ENCODE measurements at places on chromosomes 1 and 21.
A peak's percentile ranks its signal among the peaks of the same experiment; 100 is the strongest.

DNA sequence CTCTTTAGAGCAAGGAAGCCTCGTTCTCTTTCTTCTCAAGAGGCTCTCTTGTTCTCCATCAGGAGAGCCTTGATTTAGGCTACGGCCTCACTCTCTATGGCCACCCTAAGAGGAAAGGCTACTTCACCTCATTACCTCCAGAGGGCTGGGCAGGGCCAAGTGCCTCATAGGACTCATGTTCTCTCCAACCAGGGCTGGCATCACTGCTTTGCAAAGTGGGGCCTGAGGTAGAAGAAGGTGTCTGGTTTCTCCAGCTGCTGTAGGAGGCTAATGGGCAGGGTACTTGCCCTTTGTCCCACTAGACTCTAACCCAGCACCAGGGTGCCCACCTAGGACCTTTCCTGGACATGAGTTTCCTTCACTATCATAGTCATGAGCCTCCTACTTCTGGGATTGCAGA lies 2.1 kb upstream of the ATXN7L2 start:
- DNase-seq, result no peak

DNA sequence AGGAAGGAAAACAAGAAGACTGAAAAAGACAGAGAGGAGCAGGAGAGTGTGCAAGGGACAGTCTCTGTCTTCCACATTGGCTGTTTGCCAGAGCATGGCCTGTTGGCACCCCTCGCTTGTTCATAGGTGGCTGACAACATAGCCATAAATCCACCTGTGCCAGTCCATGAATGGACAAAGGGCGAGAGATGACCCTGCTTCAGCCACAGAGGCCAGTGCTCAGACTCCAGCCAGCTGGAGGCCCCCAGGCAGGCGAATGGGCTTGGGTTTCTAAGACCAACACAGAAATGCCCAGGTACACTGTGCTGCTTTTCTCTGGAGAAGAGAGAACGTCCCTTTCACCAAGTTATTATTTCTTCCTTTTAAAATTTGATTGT lies 60.6 kb downstream of the RIPK4 start:
- DNase-seq, result no peak

GRCh38 chr1:119687434-119688079 lies 24.2 kb upstream of the PHGDH start:
- no peak for DNase-seq

DNA sequence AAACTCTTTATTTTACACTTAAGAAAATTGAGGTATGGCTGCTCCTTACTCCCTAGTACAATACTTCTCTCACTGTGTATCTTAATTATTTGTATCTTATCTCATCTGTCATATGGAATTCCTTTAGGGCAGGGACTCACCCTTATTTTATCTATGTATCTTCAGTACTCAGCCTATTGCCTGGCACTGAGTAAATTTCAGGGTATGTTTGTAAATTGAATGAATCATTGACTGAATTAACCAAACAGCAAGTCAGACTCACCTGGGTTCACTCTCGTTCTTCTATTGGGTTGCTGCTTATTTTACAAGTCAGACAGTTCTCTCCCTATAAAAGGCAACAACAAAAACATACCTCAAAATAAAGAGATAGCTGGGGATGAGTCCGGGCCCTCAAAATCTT lies 63.8 kb downstream of the LAMC1 start:
- no peak for DNase-seq

DNA sequence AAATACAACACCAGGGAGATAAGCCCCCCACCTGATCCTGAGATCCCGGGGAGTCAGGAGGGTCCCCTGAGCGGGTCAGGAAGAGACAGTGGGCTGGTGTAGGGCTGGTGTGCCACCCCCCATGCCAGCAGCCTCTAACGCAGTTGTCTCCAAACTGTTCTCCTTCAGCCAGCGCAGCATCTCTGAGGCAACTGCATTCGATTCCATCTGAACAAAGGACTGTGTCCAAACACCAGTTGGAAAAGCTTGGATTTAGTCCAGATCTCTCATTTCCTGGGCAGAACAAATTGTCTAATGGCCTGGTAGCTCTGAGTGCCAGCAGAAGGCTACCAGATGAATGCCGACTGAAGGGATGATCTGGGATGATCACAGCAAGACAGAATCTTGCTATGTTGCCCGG lies 44.1 kb upstream of the EIF4G3 start:
- peak; percentile 28 for DNase-seq

DNA sequence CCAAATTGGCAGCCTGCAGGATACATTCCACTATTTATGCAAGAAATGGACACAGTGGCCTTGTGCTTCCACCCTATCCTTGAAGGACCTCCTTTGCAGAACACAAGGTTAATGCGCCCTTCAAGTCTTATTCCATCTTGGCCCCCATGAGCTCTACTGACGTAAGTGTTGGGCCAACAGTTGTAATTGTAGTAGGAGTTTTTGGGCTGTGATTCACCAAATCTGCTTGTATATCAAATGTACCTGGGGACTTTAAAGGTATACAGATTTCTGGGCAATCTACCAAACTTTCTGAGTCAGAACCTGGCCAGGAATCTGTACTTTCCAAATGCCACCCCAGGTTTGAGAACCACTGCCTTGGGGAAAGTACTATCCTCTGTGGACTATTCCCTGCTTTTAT lies 100.9 kb upstream of the MARK1 start:
- no peak for DNase-seq

- no peak for DNase-seq
Observed at GRCh38 chr1:179151908-179152682, 70.2 kb downstream of the TOR3A start.

DNA sequence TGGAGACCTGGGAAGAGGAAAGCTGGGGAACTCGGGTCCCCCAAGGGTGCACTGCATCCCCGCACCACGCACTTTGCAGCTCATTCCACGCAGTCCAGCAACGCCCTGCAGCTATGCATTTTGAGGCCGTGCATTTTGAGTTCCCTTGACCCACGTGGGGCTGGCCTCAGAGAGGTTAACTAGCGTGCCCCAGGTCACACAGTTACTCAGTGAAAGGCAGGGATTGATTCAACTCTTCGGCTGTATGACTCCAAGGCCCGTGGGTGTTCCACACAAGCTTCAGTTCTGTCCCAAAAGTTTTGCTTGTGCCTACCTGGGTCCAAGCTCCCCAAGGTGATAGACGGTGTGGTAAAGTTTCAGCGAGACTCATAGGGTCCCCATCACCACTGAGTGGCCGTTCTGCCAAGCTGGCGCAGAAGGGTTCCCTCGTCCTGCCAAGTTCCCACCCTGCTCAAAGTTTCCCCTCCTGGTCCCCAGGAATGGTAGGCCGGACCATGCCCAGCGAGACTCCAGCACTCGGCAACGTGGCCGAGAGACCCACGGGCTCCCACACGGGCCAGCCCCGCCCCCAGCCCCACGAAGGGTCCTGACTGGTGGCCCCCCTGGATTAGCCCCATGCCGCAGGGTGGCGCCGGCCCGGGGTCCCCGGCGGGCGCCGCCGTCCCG lies 611 bp downstream of the HSPG2 start:
- DNase-seq, result no peak

- DNase-seq, result no peak
Observed at GRCh38 chr1:246566813-246567645, 773 bp downstream of the CNST start.

- no peak for DNase-seq
Observed at GRCh38 chr1:114155706-114156105, 2.0 kb upstream of the SYT6 start.

GRCh38 chr1:113012149-113012548 lies 56.2 kb upstream of the SLC16A1 start:
- no peak for DNase-seq

DNA sequence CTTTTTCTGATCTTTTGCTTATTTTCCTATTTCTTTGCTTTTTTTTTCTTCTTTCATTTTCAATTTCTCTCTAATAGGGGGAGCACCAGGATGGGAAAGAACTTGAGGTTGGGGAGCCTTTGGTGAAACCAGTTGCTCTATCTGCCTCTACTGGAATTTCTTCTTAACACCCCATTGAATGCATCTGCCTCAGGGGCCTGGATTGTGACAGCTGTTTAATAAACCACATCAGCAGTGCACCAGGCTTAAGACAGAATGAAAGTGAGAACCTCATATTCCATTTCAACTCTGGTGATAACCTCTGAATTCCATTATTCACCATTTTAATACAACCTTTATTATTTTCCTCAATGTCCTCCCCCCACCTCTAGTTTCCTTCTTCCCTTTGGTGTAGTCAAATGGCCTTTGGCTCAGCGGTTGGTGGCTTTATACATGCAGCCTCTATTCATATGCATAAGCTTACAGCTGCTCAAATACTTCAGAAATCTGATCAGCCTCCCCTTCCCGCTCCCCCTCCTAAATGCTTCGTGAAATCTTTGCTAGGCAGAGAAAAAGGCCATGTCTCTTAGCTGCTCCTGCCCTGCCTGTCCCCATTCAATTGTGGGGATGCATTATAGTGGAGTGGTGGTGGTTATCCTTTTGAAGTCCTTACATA lies 537.3 kb upstream of the PLXNA2 start:
- no peak for DNase-seq

GRCh38 chr1:111062081-111062480 lies 77.8 kb downstream of the DRAM2 start:
- no peak for DNase-seq

- DNase-seq, result peak; percentile 61
Observed at GRCh38 chr21:42653231-42654061, at the start of gene PDE9A. Gene PDE9A, plus strand, starts transcription at chr21:42653621. Its CDS starts 194 bp downstream, at chr21:42653815.

DNA sequence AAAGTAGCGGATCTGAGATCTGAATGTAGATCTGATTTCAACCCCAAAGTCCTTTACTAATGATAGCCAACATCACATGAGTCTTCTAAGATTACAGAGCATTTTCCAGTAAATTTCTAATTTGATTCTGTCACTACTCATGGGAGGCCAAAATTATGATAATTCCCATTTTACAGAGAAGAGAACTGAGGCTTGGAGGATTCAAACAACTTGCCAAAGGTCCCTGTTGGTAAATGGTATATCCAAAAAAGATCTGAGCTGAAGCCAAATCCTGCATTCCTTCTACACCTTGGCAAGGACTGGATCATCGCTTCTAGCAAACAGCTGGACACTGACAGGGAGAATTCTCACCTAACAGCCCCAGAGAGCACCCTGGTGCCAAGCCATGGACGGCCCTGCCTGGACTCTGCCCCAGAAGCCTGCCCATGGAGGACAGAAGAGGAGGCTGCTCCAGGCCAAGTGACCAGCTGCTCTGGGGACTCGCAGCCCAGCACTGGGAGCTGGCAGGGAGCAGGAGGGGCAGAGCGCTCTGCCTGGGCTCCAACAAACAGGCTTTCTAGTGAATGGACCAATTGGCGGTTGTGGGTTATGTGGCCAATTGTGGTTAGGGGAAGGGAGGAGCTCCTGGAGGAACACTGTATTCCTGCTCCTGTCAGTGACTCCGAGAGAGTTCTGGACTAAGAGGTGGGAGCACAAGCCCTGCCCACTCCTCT lies 6.4 kb upstream of the CSF1 start:
- DNase-seq, result no peak

DNA sequence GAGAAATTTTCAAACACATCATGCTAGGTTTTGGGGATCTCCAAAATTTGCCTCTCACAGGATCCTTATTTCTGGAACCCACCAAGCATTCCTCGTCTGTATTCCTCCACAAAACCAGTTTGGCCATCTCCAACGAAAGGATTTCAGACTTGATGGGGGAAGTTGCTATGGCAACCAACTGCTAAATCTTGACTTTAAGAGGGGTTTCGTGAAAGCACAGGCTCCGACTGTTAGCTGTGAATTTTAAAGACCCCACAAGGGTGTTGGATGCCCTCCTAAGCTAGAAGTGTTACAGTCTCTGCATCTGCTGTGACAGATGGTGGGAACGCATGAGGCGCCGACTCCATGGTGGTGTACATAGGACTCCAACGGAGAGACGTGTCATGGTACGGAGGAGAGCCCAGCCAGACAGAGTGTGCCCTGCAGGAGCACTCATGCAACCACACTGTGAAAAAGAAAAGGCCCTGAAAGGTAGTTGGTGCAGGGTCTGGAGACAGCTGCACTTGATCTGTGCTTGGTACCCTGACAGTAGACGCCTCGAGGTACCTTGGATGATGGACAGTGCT lies 147.1 kb downstream of the ASTN1 start:
- DNase-seq, result no peak

GRCh38 chr1:116743535-116743934 lies 10.7 kb upstream of the CD2 start:
- no peak for DNase-seq

GRCh38 chr1:236914375-236914774 lies 89.9 kb downstream of the MT1HL1 start:
- no peak for DNase-seq

GRCh38 chr1:162708286-162708685 lies 76.0 kb downstream of the DDR2 start:
- DNase-seq, result no peak

GRCh38 chr1:246128494-246129069 lies 378.5 kb downstream of the SMYD3 start:
- no peak for DNase-seq

- no peak for DNase-seq
Observed at GRCh38 chr1:4613606-4614370, 40.6 kb upstream of the AJAP1 start.

GRCh38 chr1:211155040-211155439 lies 21.1 kb upstream of the KCNH1 start:
- DNase-seq, result no peak

GRCh38 chr1:27430903-27431600 lies 38.6 kb downstream of the GPR3 start:
- no peak for DNase-seq

GRCh38 chr1:203478986-203479385 lies 3.4 kb downstream of the PRELP start:
- DNase-seq, result no peak

DNA sequence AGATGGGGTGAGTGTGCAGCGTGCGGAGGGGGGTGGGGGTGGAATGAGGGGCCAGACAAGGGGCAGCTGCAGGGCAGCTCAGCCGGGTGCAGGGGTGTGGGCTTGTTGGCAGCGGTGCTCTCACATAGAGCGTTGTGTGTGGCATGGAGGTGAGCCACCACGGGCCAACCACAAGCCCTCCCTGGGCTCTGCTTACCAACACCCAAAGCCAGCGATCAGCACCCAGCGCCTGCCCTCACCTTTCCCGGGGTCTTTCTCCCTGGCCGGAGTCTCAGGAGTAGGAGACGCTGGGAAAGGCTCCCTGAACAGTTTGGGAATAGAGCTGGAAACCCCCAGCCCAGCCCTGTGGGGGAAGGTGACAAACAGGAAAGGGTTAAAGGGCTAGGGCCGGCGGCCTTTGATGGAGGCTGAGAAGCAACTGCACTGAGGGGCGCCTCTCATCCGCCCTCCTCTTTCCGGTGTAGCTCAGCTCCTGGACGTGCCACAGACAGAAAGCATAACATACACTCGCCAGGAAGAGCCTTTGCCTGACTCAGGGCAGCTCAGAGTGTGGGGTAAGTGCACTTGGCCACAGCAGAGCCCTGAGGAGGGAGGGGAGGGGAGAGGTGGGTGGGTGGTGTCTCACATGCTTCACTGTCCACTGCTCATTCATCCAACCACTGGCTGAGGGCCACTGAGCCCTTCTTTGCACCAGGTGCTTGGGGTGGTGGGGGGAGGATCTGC lies 577 bp downstream of the IKBKE start:
- no peak for DNase-seq

DNA sequence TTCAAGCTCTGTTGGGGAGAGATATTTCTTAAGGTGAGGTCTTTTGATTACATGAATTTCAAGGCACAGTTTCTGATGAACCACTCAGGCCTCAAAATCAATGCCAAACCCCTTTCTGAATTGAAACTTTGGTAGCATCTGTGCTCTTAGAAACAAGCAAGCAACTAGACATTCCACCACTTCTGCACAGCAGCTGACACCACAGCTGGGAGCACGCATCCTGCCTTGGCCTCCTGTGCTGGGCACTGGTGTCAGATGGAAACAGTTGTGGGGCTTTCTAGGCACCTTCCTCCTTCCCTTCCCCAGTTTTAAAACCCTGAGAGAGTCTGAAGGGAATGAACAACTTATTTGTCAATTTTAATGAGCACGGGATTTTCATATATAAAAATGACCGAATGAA lies 360.2 kb downstream of the ADGRL2 start:
- no peak for DNase-seq

Data from BE2C (cell line).